ENCODE measurements at places on chromosomes 13 and 19.
A peak's percentile ranks its signal among the peaks of the same experiment; 100 is the strongest.

DNA sequence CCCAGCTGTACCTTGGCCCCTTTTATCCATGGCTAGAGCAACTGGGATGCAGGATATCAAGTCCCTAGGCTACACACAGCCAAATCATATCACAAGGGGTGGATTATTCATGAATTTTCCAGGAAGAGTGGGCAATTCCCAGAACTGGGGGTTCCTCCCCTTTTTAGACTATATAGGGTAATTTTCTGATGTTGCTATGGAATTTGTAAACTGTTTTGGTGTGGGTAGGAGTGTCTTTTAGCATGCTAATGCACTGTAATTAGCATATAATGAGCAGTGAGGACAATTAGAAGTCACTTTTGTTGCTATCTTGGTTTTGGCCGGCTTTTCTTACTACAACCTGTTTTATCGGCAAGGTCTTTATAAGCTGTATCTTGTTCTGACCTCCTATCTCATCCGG is 18.0 kb upstream of the IGFL4 start:
- no peak for DNase-seq

DNA sequence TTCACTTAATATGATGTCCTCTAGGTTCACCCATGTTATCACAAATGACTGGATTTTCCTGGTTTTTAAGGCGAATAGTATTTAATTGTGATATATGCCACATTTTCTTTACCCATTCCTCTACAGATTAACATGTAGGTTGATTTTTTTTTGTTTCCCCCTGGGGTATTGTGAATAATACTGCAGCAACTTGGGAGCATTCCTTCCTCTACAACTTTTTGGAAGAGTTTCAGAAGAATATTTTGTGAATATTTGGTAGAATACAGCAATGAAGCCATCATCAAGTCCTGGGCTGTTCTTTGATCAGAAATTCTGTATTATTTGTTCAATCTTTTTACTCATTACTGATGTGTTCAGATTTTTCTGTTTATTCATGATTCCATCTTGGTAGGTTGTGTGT is 5.6 kb upstream of the ZNF331 start:
- no peak for DNase-seq

DNA sequence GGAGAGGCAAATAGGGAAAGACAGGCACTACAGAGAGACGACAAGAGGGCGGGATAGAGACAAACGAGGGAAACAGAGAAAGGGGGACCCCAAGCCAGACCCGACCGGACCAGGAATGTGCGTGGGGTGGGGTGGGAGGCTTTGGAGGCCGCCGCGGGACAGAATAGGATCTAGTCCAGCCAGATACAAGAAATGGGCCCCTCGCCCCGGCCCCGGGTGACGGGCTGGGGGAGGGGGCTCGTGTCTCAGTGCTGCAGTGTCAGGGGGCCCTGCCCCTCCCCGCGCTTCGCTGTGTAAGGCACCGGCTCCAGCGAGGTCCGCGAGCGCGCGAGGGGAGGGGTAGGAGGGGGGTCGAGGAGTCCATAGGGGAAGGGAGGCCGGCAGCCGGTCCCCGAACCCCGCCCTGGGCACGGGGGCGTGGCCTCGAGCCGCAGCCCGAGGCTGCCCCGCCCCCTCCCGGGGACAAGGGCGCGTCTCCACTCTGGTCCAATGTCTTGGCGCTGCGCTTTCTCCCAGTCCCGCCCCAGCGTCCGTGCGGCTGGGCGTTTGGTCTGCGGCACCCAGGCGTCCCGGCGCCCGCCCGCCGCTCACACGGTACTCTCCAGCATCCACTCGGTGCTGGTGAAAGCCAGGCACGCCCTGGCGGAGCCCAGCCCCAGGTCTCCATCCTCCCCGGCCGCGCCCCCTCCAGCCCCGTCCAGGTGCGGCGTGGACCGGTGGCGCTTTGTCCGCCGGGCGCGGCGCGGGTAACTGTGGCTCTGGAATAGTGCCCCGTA is 11.0 kb downstream of the IFNL1 start:
- DNase-seq = peak; percentile 57

DNA sequence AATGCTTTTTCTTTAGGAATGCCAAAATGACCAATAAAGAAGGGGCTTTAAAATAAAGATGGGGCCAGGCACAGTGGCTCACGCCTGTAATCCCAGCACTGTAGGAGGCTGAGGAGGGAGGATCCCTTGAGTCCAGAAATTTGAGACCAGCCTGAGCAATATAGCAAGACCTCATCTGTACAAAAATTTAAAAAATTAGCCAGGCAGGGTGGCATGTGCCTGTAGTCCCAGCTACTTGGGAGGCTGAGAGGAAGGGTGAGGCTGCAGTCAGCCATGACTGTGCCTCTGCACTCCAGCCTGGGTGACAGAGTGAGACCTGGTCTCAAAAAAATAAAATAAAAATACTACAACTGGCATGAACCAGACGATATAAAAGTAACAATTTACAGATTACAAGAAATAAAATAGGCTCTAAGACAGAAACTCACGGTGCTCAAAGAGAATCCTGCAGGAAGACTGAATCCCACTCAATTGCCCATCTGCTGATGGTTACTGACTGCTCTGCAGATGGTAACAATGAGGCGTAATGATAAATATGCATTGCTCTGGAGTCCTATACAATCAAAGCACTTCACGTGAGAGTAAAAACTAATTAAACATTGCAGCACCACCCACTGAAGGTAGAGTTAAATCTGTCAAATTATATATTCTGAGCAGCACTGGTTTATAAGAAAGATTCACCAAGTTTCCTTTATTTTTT is 93.2 kb downstream of the LHFPL6 start:
- no peak for DNase-seq

- DNase-seq = no peak
Observed at GRCh38 chr19:3881272-3882040, 971 bp downstream of the ATCAY start.

DNA sequence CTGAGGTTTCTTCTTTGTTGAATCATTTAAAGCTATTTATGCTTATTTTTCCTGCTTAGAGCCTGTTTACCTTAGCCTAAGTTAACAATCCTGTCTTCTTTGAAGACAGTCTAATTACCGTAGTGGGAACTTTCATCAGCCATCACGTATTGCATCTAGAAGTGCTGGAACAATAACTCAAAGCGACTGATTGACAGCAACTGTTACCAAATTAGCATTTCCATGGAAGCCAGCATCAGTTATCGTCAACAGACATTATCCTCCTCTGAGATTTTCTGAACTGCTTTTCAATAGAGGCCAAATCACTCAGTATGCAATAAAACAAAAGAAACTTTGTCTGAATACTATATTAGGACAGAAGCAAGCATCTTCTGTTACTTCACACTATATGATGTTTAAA is 433.3 kb upstream of the SLITRK1 start:
- DNase-seq = no peak

GRCh38 chr19:1445185-1445931 is 4.6 kb upstream of the APC2 start:
- DNase-seq = peak; percentile 59

GRCh38 chr13:32914686-32915085 is 101.5 kb upstream of the KL start:
- DNase-seq = no peak

GRCh38 chr13:36710396-36710795 is 36.6 kb downstream of the SERTM1 start:
- no peak for DNase-seq

- DNase-seq = no peak
Observed at GRCh38 chr13:56932104-56932503, 208.6 kb upstream of the PRR20A start.

DNA sequence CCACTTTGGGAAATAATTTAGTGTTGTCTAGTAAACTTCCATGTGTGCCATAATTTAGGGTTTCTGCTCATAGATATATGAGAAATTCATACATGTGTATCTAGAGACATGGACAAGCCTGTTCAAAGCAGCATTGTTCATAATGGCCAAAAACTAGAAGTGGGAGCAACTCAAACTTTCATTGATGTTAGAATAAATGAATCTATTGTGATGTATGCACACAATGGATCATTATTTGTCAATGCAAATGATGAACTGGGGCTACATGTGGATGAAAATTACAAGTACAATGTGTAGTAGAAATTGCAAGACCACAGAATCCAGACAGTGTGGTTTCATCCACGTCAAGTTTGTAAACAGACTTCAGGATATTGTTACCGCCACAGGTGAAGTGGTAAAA is 284.7 kb downstream of the SLC7A1 start:
- DNase-seq = no peak

DNA sequence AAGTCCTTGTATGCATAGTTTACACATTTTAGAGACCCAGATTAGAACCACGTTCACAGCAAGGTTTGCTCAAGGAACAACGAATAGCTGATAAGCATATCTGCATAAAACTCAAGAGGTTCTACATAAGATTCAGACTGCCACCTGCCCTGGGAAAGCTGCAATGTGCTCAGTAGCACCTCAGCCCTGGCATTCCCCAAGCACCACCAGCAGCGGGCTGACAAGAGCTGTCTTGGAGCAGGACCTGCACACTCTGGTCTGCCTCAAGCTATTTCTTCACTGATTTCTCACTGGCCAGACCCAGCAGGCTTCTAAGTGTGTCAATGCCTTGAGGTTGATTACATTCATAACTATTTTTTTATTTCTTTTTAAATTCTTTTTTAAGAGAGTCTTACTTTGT is 65.8 kb upstream of the UQCRFS1 start:
- DNase-seq = no peak

DNA sequence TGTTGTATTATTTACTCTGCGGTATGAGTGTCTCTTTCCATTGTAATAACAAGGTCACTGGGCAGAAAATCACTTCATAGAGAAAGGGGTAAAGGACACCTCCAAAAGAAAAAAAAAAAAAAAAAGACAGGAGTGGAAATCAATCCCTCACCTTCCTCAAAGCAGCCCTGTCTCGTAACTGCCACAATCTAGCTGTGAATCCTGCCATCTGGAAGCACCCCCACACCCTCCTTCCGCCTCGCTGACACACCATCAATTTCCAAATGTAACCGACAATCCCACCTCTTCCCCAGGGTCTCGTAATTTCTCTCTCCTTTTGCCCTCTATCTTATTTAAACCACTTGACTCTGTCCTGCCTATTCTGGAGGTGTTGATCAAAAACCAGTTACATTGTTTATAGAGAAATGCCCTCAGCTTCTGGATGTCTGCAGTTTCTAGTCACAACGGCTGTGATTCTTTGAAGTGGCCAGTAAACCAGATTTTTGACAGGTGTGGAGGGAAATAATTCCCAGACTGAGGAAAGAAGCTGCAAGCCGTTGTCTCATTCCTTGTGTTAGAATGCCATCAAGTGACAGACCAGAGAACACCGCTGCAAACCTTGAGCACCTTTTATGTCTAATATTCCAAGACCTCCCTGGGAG is 9.1 kb upstream of the POP4 start:
- DNase-seq = peak; percentile 74

- DNase-seq = no peak
Observed at GRCh38 chr19:1540365-1540925, 16.6 kb downstream of the PLK5 start.

- no peak for DNase-seq
Observed at GRCh38 chr19:2148482-2149135, 2.8 kb downstream of the AP3D1 start.

GRCh38 chr19:11882606-11883005 is 5.0 kb upstream of the ZNF69 start:
- no peak for DNase-seq

GRCh38 chr13:111540486-111540885 is 220.0 kb downstream of the TEX29 start:
- DNase-seq = no peak

GRCh38 chr13:113965968-113966884 is 7.7 kb downstream of the C13orf46 start:
- no peak for DNase-seq

GRCh38 chr13:34040863-34041262 is 222.9 kb downstream of the RFC3 start:
- DNase-seq = no peak

- DNase-seq = no peak
Observed at GRCh38 chr19:14795078-14795721, 16.8 kb upstream of the ADGRE2 start.

- DNase-seq = no peak
Observed at GRCh38 chr19:4543842-4544647, 4.2 kb upstream of the LRG1 start.

- DNase-seq = no peak
Observed at GRCh38 chr13:111354789-111355188, 34.3 kb downstream of the TEX29 start.

DNA sequence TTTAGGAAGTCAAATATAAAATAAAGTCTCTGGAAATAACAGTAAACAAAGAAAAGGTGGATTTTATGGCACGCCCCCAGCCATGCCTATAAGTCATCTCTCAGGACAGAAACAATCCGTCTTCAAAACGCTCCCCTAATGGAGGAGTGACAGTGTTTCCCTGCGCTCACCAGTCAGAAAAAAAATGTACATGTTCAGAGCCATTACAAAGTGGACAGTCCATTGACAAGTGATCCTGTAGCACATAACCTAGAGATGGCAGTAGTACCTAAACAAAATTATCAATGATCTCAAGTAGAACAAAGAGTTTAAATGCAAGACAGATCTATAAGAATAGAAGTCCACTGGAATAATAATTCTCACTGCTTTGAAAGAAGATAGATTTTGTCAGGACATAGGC is 891.7 kb upstream of the MIR17HG start:
- DNase-seq = no peak

- no peak for DNase-seq
Observed at GRCh38 chr13:89951341-89951740, 1396.1 kb upstream of the MIR17HG start.

DNA sequence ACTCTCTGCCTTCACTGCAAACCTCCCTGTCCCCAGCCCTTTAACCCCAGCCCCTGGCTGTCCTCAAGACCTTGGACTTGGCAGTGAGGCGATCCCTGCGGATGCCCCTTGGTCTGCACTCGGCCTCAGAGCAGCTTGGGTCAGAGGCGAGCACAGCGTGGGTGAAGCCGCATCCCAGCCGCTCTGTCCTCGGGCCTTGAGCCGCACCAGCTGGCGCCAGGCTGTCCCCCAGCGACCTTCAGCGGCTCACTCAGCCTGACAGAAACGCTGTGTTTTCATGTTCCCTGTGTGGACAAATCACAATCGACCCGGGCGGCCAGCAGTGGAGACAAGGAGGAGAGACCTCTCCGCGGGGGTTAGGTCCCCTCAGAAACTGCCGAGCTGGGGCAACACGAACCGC is 52.0 kb downstream of the GNG7 start:
- DNase-seq = no peak

- DNase-seq = no peak
Observed at GRCh38 chr13:50589139-50589538, 254.4 kb downstream of the DLEU7 start.

DNA sequence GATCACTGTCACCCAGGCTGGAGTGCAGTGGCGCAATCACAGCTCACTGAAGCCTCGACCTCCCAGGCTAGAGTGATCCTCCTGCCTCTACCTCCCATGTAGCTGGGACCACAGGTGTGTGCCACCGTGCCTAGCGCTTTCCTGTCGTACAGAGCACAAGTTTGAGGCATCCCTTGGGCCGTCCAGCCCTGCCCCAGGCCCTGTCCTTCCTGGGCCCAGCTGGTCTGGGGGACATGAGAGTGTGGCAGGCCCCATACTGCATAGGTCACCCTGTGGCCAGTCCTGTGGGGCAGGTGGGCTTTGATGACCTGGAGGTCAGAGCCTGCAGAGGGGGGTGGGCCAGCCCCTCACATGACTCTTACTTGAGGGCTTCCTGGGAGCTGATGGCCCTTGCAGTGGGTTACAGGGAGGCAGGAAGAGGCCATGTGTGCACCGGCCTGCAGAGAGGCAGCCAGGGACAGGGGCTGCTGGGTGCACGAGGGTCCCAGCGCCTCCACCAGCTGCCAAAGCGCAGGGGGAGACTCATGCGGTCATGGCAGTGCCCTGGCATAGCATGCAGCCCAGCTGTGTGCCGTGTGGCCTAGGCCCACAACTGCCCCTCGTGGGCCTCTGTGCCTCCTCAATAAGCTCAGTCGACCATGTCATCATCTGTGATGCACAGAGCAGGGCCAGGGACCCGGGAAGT is 61.4 kb downstream of the KDM4B start:
- DNase-seq = no peak

GRCh38 chr13:101332583-101332982 is 83.7 kb downstream of the NALCN start:
- DNase-seq = no peak
